H1 (cell line): ENCODE measurements at places on chromosomes 1 and 21. TPM values are rescaled to one million over a fixed set of nuclear protein-coding genes. Genes with fewer than 3 reads are reported as not detected.

CELA3B gene
- not detected in 2 replicates for total RNA-seq

RPS6KC1 gene
- 16.2 and 17.6 TPM in 2 replicates for total RNA-seq

- H3K27ac ChIP-seq = no peak overlapping the region
- no peaks in the 10 kb centered on the region for H3K27me3 ChIP-seq
Observed at GRCh38 chr21:18803624-18804023, 400.0 kb upstream of the TMPRSS15 start.

- no peak overlapping the region for H3K4me3 ChIP-seq
- H3K27ac ChIP-seq = no peak overlapping the region
- DNase-seq = no peak
- H3K36me3 ChIP-seq = no peaks in the 10 kb centered on the region
- no peaks in the 10 kb centered on the region for H3K4me1 ChIP-seq
Observed at GRCh38 chr1:245842106-245842505, 665.0 kb downstream of the SMYD3 start.

DNA sequence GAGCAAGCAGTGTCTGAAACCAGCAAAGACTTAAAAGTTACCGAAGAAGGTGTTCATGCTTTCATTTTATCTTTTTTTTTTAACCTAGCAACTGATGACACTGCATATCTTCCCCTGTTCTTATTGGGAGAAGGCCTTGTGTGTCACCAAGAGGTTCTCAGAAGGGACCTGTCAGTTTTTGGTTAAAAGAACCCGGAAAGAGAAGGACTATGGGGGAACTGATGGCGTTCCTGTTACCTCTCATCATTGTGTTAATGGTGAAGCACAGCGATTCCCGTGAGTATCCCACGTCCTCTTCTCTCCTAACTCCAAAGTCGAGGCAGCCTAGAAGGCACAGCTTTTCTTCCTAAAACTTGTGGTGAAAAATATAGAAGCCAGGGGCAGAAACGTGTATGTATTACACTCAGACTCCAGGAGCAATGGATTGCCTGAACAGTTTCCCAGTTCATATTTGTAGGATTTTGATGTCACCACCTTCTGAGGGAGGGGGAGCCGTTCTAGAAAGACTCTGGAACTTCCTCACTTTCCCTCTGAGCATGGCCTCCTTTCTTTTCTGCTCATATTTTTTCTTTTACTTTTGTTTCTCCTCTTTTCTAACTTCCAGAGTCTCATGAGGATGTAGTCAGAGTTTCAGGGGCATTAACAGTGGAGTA, at the start of gene MR1:
MR1 (plus strand) TSS at position 185 of the 653 bp plus-strand sequence; CDS start at position 210, 25 bp downstream.
- H3K27me3 ChIP-seq = no peaks in the 10 kb centered on the region
- no peaks in the 10 kb centered on the region for H3K36me3 ChIP-seq
- H3K4me1 ChIP-seq = no peaks in the 10 kb centered on the region
- H3K4me3 ChIP-seq = no peak within 1 kb of the TSS
- H3K27ac ChIP-seq = no peak within 1 kb of the TSS

GRCh38 chr1:164511001-164511705, 47.8 kb upstream of the PBX1 start:
- no peak overlapping the region for H3K27ac ChIP-seq
- H3K27me3 ChIP-seq = no peaks in the 10 kb centered on the region
- no peak overlapping the region for H3K4me3 ChIP-seq
- H3K36me3 ChIP-seq = no peaks in the 10 kb centered on the region
- no peak for DNase-seq

DNA sequence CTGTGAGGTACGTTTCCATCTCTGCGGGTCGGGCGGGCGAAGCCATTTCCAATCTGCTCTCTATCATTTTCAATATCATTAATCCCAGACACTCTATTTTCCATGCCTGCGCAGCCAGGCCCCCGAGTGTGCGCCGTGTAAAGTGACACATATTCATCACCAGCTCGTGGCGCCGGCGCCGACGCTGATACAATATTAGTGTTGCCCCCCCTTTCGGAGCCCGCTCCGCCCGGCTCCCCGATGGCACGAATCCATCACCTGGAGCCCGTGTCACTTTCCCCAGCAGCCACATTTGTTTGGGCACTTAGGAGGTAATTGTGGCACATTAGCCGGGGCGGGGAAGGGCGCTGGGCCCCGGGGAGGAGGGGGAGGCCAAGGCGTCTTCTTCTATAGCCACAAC, 33.7 kb upstream of the DMBX1 start:
- no peak for DNase-seq
- H3K36me3 ChIP-seq = no peaks in the 10 kb centered on the region
- no peaks in the 10 kb centered on the region for H3K4me1 ChIP-seq
- H3K4me3 ChIP-seq = no peak overlapping the region
- peaks cover 46% of the 10 kb centered on the region for H3K27me3 ChIP-seq

GRCh38 chr1:51966559-51966958, 23.9 kb downstream of the RAB3B start:
- no peak for DNase-seq
- no peak overlapping the region for H3K4me3 ChIP-seq
- no peak overlapping the region for H3K27ac ChIP-seq
- peaks cover 5% of the 10 kb centered on the region; the same call in 1 of the 2 replicates for H3K36me3 ChIP-seq
- H3K4me1 ChIP-seq = no peaks in the 10 kb centered on the region
- H3K27me3 ChIP-seq = no peaks in the 10 kb centered on the region

DNA sequence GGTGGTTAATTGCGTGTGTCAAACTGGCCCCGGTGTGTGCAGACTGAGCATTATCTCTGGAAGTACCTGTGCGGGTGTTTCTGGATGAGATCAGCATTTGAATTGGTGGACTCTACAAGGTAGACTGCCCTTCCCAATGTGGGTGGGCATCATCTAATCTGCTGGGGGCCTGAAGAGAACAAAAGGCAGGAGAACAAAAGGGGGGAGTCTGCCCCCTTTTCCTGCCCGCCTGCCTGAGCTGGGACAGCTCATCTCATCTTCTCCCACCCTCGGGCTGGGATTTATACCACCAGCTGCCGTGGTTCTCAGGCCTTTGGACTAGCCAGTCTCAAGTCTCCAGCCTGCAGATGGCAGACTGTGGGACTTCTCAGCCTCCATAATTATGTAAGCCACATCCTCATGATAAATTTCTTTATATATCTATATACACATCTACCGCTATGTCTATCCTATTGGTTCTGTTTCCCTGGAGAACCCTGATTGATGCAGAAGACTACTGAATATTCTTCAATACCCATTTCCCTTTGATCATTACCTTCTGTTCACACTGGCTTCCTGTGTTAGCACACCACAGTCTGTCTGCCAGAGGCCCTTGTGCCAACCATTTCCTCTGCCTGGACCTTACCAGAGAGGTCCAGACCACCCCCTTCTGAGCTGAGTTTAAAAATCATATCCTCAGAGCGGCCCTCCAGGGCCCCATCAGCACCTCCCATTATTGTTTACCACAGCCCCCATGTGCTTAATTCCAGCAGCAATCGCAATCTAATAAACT, 25.2 kb downstream of the RCAN1 start:
- no peaks in the 10 kb centered on the region for H3K27me3 ChIP-seq
- no peak for DNase-seq
- H3K36me3 ChIP-seq = no peaks in the 10 kb centered on the region
- no peak overlapping the region for H3K4me3 ChIP-seq
- H3K4me1 ChIP-seq = no peaks in the 10 kb centered on the region
- no peak overlapping the region for H3K27ac ChIP-seq

MACO1 gene
- total RNA-seq = 15.1 and 15.8 TPM in 2 replicates

CFHR3 gene
- 0.52 and 1.0 TPM in 2 replicates for total RNA-seq

NGF gene
- 0.63 TPM in 1 of 2 replicates, not detected in the other for total RNA-seq

DNA sequence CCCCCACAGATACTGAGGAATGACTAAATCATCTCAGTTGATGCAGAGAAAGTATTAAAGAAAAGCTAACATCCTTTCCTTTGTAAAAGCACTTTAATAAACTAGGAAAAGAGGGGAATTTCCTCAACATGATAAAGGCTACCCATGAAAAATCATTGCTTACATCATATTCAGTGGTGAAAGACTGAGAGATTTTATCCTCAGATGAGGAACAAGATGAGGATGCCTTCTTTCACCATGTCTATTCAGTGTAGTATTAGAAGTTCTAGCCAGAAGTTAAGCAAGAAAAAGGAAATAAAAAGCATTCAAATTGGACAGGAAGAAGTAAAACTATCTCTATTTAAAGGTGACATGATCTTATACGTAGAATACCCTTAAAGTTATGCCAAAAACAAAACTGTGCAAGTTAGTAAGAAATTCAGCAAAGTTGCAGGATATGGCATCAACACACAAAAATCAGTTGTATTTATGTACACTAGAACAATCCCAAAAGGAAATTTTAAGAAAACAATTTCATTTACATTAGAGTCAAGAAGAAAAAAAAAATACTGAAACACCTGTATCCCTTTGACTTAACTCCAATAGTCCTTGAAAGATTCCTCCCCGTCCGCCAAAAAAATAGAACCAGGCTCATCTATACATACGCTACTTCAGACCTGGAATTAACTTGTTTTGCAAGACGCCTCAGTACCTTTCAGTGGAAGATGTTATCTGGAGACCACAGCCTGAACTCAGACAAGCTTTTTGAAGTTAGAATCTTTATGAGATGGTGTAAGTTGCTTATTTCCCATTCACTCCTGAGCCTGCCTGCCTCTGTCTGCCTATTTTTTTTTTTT, 17.5 kb downstream of the ZMYM4 start:
- H3K27me3 ChIP-seq = no peaks in the 10 kb centered on the region
- H3K4me3 ChIP-seq = no peak overlapping the region
- DNase-seq = no peak
- no peaks in the 10 kb centered on the region for H3K36me3 ChIP-seq
- no peaks in the 10 kb centered on the region for H3K4me1 ChIP-seq

DNA sequence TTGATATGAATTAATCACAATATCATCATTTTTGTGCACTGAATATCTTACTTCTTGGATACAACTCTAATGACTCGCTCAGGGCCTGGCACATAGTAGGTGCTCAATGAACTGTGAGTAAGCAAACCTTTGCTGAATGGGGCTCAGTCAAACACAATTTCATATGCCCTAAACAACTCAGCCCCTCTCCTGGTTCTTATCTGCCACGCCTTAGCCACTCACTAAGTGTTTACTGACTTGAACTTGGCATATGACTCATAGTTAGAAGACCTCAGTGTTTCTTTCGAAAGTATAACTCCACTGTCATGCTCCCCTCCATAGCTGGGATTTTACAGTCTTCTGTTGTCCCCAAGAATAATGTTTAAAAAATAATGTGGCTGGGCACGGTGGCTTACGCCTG, 4.8 kb upstream of the IFNLR1 start:
- DNase-seq = no peak
- no peak overlapping the region for H3K27ac ChIP-seq
- H3K4me1 ChIP-seq = 0 out of 2 replicates have a peak, but pooled peaks cover 3% of the 10 kb centered on the region
- H3K4me3 ChIP-seq = no peak overlapping the region
- no peaks in the 10 kb centered on the region for H3K36me3 ChIP-seq
- no peaks in the 10 kb centered on the region for H3K27me3 ChIP-seq

DNA sequence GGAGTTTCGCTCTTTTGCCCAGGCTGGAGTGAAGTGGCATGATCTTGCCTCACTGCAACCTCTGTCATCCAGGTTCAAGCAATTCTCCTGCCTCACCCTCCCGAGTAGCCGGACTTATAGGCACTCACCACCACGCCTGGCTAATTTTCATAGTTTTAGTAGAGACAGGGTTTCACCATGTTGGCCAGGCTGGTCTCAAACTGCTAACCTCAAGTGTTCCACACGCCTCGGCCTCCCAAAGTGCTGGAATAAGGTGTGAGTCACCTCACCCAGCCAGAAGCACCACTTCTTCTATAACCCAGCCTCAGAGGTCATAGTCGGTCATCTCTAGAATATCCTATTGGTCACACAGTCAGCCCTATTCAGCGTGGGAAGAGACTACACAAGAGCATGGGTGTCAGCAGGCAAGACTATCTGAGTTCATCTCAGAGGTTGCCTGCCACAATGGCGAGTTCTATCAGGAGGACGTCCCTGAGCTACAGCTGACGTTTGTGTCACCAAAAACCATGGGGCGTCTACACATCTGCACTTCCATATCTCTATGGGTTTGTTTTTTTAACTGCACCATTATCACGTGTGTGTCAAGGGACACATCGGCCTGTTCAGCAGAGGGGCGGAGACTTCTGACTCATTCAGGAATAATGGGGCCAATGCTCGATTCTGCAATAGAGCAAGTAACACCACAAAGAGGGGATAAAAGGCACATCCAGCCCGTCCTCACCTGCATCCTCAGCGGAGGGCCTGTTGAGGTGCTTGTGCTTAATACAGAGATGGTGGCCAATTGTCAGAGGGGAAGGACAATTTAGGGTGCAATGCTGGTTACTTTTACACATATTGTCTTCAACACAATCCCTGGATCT, 256.3 kb upstream of the IRF2BP2 start:
- no peak overlapping the region for H3K4me3 ChIP-seq
- no peaks in the 10 kb centered on the region for H3K4me1 ChIP-seq
- H3K27ac ChIP-seq = no peak overlapping the region
- no peaks in the 10 kb centered on the region for H3K27me3 ChIP-seq
- no peaks in the 10 kb centered on the region for H3K36me3 ChIP-seq
